Activated T-cell treated with anti-CD3 and anti-CD28 coated beads, Interleukin-2, amount 50 U/mL, for 48 hours (primary cell): ENCODE measurements at places on chromosomes 12 and 14.
A peak's percentile ranks its signal among the peaks of the same experiment; 100 is the strongest.

DNA sequence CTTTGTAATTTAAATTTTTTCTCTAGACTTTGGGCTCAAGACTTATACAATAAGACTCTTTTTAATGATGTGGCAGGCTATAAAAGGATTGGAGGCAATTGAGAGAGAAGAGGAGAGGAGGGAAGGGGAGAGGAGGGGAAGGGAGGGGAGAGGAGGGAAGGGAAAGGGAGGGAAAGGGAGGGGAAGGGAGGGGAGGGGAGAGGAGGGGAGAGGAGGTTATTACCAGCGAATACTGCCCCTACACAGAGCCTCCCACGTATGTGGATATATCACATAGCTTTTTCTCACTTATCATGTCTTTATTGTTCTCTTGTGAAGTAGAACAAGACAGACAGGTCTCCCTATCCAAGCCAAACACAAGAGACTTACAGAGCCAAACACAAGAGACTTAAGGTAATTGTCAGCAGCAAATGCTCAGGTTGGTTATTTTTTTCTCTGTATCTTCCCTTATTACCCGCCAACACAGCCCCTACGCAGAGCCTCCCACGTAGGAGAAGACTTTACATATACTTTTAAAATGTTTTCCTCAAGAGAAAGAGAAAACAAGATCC, 63.1 kb downstream of the DRAM1 start:
- no peak for DNase-seq

DNA sequence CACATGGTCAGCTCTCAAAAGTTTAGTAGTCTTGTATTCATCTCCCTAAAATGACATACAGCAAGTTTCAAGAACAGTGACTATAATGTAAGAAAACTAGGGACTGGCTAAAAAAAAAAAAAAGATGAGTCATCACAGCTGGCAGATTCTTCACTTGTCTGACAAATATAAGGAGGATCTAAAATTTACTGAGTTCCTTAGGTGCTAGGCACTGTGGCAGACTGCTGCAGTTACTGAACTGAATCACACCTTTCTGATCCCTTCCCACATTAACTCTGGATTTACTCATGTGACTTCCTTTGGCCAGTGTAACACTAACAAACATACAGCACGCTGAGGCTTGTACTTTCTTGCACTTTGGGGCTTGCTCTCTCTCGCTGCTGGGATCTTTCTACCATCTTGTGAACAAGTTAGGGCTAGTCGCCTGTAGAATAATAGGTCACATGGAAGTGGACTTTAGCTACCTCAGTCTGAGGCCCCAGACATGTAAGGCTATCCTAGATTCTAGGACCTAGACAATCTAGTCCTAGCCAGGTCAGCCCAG, 32.1 kb downstream of the BAZ1A start:
- DNase-seq: peak; percentile 40

DNA sequence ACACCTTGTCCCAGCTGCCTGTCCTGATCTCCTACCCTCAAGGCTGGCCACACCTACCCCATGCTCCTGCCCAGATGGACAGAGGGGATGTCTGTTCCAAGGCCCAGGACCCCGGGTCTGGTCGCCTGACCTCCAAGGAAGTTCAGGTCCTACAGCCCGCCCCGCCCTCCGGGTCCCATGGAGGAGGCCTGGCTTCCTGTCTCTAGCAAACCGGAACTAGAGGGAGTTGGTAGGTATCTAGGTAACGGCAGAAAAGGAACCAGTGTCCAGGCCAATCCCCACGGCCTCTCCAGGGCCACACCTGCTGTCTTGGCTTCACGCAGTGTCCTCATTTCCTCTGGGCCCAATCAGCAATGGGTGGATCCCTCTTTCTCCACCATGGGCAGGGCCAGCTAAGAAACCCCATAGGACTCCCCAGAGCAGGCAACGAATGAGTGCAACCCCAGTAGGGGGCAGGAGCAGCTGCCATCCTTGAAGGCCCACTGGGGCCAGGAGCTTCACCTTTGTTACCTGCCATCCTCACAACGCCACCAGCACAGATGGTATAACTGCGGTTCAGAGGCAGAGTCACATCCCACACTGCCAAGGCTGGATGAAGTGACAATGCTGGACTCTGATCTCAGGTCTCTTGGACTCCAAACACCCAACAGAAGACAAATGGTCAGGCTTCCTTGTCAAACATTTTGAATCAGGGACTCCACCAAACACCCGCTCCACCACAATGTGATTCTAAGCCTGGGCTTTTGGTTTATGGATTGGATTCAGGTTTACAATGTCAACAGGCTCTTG, 25.1 kb upstream of the RPLP0 start:
- peak; percentile 48 for DNase-seq

GRCh38 chr14:75139185-75139584, 12.3 kb upstream of the NEK9 start:
- no peak for DNase-seq

GRCh38 chr12:110109037-110109836, 14.9 kb upstream of the IFT81 start:
- DNase-seq: no peak

GRCh38 chr14:92049781-92050180, 9.9 kb upstream of the TRIP11 start:
- no peak for DNase-seq

GRCh38 chr12:117035287-117035686, 63.9 kb downstream of the TESC start:
- DNase-seq: no peak

DNA sequence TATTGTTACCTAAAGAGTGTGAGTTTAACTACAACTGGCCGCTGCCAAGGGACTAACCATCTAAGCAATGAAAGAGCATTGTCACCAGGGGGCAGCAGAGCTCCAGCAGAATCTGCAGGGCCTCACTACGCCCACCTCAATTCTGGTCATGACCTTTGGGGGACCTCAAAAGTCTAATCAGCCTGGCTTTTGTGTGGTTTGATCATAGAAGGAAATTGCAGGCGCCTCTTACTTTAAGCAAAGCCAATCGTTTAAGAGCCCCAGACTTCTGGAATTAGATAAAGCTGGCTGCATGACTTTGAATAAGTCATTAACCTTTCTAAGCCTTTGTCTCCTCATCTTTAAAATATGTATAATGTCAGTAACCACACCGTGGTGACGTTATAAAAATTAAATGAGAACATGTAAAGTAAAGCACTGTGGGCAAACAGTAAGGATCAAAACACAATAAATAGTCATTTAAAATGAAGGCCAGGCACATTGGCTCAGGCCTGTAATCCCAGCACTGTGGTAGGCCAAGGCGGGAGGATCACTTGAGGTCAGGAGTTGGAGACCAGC, 58.6 kb downstream of the TBX3 start:
- peak; percentile 54 for DNase-seq

- no peak for DNase-seq
Measured at GRCh38 chr14:85333841-85334240, 196.1 kb upstream of the FLRT2 start.

- no peak for DNase-seq
Measured at GRCh38 chr12:112833267-112833666, 41.7 kb downstream of the RPH3A start.
